NCI-H2029 treated with DMSO at 0.1 percent for 48 hours (cell line): ENCODE measurements at places on chromosomes 13 and 19.

DNA sequence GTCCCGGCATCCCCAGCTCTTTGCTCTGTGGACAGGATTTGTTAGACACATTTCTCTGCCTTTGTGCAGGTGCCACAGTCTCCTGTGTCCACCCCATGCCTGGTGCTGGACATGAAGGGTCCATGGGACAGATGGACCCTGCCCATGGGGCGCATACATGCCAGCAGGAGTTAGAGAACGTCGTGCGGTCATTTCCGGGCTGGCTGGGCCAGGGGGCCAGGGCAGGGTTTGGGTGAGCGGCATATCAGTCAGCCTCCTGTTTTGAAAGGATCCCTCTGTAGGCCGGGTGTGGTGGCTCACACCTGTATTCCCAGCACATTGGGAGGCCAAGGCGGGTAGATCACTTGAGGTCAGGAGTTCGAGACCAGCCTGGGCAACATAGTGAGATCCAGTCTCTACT lies 11.0 kb downstream of the KLHL26 start:
- DNase-seq, result no peak

DNA sequence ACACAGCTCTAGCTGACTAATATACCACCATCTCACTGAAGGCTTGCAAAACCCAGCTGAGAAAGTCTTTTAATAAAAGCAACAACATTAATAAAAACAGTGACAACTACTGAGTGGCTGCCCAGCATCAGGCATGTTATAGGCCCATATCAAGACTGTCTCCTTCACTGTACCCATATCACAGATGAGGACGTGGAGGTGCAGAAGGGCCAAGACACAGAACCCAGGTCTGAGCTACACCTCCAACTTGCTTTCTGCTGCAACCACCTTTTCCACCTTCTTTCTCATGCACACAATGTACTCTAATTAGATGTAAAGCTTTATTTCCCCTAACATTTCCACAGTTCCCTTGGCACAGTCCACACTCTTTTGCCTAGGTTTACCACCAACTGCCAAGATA lies 10.7 kb upstream of the MED26 start:
- no peak for DNase-seq

DNA sequence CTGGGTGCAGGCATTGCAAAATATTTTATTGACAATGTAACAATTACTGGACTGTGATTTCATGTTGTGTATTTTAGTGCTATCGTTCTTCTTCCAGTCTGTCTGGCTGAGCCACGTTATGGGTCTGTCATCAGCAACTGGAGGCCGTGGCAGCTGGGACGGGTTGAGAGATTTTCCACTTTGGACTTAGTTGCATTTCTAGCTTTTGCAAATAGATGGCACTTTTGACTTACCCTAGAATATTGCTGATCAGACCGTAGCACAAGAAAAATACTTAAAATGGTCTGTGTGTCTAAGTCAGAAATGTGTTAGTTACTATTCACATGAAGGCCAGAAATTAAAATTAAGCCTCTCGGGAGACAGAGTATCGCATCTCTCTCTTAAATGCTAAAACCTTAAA lies 211.1 kb downstream of the TEX29 start:
- peak; percentile 54 for DNase-seq

DNA sequence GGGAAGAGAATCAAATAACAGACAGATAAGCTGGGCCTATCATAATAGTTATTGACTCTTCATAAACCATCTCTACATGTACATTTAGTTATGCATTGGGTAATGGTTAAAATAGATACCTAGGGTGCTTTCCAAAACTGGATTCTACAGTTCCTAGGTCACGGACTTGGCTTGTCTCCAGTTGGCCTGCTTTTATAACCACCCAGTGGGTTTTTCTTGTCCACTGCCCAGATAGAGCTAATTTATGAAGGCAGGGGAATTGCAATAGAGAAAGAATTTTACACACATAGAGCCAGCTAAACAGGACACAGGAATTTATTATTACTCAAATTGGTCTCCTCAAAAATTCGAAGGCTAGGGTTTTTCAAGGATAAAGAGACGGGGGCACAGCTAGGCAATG lies 97.3 kb downstream of the FAM216B start:
- no peak for DNase-seq

DNA sequence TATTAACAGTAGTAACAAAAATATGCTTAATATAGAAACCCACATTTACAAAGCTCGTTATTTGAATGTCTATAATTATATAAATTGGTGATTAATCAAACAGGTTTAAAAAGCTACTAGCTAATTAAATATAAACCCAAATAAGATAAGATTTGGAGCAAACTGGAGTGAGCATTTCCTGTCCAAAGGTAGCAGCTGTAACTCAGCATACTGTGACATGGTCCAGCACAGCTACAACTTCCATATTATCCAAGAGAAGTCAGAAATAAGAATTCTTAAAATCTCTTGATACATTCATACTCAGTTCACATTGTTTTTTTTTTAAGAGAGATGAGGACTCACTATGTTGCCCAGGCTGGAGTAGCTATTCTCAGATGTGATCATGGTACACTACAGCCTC lies 8.5 kb downstream of the MTRF1 start:
- no peak for DNase-seq

DNA sequence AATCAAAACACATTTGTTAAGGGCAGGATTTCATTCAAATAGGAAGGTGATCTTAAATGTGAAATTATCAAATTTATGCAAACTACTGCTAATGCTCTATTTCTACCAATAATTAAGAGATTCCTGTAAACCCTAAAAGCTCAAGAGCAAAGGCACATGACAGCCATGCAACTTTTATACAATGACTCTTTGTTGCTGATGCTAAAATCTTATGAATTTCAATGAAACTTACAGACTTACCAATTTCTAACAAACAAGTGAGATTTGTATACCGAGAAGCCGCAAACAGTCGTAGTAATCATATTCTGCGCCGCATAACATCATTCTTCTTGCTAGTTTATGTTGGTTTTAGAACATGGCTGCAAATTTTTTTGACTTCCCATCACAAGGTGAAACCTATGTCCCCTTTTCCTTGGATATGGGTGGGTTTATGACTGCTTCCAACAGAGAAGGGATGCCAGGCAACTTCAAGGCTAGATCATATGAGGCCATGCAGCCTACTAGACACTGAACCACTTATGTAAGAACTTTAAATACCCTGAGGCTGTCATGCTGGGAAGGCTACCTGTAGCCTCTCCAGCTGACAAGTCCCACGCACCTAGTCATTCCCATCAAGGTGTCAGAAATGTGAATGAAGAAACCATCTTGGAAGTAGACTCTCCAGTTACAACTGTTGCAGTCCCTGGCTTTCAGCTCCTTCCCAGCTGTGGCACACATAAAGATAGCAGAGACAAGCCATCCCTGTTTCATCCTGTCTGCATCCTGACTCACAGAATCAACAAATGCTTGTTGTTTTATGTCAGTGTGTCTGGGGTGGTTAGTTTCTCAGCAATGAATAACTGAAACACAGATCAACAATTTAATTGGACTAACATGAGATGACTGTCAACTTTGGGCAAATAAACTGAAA lies 42.0 kb downstream of the LNX2 start:
- no peak for DNase-seq

GRCh38 chr19:18091217-18091608 lies 4.5 kb upstream of the IL12RB1 start:
- no peak for DNase-seq

- no peak for DNase-seq
Measured at GRCh38 chr19:41870401-41870873, 6.6 kb upstream of the CD79A start.

DNA sequence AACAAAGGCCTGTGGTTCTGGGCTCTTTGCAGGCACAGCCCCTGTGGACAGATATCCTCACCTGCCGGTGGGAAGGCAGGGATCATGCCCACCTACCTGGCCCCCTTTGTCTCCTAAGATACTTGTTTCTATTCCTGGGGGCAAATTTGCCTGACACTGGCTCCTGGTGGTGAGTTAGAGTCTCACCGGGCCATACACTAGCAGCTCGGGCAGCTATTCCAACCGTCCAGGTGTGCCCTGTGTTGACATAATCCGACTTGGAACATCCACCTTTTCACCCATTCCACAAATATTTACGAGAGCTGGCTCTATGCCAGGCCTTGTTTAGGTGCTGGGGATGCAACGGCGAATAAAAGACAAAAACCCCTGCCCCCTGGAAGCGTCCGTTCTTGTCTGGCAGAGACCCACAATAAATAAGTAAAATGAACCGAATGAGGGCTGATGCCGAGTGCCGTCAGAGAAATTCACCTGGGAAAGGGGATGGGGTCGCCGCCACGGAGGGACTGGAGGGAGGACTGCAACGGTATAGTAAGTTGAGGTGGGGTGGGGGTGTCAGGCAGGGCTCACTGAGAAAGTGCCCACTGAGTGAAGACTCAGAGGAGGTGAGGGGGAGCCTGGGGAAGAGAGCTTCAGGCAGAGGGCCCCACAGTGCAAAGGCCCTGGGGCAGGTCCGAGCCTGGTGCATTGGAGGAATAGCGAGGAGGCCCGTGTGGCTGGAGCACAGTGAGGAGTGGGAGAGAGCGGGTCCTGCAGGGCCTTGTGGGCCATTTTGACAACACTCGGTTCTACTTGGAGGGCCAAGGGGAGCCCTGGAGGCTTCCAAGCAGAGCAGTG lies 43.2 kb upstream of the RANBP3 start:
- DNase-seq, result peak; percentile 77

- no peak for DNase-seq
Measured at GRCh38 chr19:20969898-20970297, 46.8 kb downstream of the ZNF85 start.

DNA sequence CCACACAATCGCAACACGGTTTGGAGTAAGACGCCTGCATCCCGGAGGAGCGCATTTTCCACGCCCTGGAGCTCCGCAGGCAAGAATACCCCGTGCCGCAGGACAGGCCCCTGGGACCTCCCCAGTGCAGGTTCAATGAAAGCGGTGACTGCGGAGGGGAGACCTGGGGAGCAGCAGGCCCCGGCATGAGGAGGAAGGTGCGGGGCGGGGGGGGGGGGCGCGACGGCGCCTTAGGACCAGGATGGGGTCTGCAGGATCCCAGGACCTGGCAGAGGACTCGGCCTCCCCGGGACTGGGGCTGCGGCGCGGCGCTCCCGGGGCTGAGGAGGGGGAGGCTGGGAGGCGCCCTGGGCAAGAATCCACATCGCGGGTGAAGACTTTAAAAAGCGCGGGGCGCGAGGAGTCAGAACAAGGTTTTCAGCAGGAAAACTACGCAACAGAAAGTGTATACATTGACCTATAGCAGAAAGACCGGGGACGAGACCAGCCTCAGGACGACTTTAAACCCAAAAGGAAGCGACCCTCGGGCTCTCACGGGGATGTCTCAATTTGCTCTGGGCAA lies 432 bp downstream of the ZNF611 start:
- no peak for DNase-seq

GRCh38 chr19:28134311-28134710 lies 1078.6 kb downstream of the UQCRFS1 start:
- DNase-seq, result no peak

DNA sequence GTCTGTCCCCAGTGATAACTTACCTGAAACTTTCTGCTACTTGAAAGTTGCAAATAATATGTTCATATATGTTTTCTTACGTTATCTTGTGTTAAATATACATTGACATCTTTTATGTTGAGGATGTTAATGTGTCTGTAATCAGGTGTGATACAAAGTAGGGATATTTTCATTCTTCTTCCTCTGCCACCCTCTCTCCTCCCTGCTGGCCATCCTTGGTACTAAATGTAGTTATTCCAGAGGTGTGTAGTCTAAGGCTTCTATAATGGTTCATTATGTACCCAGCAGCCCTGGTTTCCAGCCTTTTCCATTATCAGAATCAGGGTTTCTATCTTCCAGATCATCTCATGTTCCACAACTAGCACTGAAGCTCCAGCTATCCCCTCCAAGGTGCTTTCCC lies 606.7 kb upstream of the KLHL1 start:
- DNase-seq, result no peak

DNA sequence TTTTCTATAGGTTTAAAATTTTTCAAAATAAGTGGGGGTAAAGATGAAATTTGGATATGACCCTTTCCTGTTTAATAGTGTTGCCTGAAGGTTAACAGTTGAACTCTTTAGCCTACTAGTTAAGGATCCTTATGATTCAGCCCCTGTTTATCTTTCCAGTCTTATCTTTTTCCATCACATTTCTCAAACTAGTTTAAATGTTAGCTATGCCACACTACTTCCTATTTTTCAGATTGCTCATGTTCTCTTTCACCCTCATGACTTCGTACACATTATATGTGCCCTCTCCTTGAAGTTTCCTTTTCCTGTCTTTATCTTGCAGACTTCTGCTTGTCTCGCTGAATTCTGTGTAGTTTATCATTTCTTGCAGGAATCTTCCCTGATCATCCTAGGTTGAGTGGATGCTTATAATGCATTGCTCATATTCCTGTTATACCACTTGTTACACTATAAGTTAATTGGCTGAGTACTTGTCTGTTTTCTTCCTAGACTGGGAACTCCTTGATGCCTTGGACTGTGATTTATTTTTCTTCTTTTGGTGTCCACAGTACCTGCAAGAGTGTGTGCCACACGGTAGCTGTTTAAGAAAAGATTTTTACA lies 86.7 kb downstream of the FNDC3A start:
- DNase-seq, result no peak

- DNase-seq, result no peak
Measured at GRCh38 chr13:105452895-105453294, 1082.6 kb downstream of the EFNB2 start.

- peak; percentile 64 for DNase-seq
Measured at GRCh38 chr13:32045982-32046785, 14.6 kb downstream of the FRY start.

DNA sequence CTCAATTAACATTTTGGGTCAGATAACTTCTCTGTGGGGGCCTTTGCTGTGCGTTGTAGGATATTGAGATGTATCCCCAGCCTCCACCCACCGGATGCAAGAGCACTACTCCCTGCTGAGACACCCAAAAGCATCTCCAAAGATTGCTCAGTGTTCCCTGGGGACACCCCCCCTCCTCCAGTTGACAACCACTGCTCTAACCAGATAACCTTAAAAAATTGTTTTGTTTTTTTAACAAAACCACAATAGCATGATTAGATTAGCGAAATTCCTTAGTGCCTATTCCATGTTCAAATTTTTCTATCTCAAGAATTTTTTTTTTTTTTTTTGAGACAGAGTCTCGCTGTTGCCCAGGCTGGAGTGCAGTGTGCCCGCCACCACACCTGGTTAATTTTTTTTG lies 2.6 kb upstream of the EPN1 start:
- no peak for DNase-seq
